Tongue (tissue), 3 donors: ENCODE measurements at places on chromosomes 2 and 18.
A peak's percentile ranks its signal among the peaks of the same experiment; 100 is the strongest.

- DNase-seq = no peak
Measured at GRCh38 chr2:215429424-215429823, 6.4 kb downstream of the FN1 start.

DNA sequence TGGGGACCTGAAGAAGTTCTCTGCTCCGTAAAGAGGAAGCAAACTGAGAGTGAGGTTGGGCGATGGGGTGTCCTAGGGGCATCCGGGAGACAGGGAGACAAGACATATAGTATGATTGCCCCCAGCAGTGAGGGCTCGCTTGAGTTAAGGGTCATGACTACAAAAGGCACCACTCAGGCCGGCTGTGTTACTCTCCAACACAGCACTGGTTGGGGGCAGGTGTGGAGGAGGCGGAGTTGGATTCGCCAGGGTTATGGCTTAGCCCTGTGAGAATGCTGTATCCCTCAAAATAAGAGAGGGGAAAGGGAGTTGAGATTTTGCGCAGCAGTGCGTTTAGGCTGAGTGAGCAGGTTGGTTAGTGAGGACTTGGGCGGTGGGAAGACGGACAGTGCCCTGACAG, 12.0 kb downstream of the DYSF start:
- DNase-seq = no peak

GRCh38 chr2:234462218-234462992, 34.5 kb downstream of the ARL4C start:
- DNase-seq = no peak

DNA sequence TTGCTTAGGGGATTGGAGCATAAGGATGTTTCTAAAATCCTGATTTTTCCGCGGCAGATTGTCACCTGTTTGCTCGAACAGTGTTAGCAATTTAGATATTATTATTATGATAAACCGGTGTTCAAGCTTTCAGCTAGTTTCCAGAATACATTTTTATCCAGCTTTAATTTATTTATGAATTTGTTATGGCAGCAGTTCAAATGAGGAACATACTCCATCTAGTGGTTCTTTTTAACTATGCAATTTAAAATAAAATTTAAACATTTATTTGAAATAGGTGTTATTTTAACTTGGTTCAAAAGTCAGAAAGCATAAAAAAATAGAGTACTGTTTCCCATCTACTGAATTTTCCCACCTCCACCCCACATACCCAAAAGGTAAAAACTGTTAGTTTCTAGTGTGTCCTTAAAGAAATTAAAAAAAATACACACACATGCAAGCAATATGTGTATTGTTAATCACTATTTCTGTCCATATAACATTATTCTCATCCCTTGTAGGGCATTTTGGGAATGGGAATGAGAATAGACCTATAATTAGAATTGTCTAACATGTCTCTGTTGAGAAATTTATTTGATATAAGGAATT, 23.2 kb downstream of the ACOXL start:
- DNase-seq = peak; percentile 14

DNA sequence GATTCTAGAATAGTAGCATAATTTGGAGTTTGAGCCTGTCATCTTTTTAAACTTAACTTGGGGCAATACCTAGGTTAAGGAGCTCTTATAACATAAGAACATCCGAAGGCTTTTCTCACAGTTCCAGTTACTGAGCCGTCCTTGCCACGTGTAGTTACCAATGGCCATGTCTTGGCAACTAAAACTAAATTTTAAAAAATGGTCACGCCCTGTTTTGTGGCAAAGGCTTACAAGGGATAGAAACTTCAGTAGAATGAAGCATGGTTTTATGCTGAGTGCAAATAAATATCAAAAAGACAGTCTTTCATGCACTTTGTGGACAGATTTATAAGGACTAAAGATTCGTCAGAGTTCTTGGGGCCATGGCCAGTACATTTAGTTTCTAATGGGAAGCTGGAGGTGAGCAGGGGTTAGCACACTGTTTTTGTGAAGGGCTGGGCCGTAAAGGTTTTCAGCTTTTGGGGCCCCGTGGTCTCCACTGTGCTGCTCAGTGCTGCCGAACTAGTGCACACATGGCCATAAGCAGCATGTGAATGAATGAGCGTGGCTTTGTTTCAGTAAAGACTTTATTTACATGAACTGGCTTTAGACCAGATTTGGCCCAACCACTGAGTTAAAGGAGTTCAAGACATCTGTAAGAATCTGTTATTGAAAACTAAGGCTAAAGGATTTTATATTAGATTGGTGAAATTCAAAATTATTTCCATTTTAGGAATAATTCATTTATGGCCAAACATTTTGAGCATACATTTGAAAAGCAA, 41.1 kb downstream of the GRHL1 start:
- no peak for DNase-seq

GRCh38 chr2:101806701-101807100, 109.2 kb downstream of the MAP4K4 start:
- no peak for DNase-seq

DNA sequence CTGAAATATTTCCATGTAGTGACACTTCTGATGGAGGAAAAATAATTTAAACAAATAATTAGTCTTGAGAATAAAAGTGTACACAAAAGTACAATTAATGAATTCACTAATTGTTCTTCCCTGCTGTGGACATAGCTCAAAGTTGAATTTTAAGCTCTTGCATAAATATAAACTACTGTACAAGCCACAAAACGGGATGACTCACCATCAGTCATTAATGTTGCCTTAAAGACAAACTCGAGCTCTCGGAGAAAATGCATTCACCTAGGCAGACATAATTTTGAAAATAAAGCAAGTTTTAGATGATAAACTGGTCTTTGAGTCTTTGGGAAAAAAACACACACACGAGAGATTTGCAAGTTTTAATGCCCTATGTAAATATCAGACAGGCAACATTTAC, 436.4 kb downstream of the ZNF521 start:
- DNase-seq = no peak

DNA sequence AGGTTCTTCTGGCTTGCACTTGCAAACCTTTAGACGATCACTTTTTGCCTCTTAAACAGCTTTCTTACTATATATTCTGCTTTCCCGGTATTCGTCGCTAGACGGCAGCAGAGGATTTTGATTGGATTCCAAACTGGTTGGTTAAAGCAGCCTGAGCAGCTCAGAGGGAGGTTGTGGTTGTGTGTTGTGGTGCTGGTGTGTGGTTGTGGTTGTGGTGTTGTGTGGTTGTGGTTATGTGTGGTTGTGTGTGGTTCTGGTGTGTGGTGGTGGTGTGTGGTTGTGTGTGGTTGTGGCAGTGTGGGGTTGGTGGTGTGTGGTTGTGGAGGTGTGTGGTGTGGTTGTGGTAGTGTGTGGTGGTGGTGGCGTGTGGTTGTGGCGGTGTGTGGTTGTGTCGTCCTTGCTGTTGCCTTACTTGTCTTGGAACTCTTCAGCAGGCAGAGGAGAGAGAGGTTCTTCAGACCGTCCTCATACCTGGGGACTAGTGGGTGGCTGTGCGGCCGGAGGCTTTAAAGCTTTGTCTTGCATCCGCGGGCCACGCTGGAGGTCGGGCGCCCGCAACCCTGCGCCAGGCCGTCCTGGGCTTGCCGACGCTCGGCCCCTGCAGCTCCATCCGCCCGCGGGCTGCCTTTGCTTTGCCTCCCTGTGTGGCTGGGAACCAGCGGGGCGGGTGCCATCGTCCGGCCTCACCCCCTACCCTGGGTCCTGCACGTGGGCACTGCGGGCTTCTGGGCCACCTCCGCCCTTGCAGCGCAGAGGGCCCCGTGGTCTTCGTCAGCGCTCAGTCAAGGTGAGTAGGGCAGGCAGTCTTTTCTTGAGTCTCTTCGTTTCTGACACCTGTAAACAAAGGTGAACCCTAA, 190.8 kb downstream of the ARHGAP28 start:
- DNase-seq = peak; percentile 86

GRCh38 chr2:124080281-124081153, 55.4 kb downstream of the CNTNAP5 start:
- no peak for DNase-seq

DNA sequence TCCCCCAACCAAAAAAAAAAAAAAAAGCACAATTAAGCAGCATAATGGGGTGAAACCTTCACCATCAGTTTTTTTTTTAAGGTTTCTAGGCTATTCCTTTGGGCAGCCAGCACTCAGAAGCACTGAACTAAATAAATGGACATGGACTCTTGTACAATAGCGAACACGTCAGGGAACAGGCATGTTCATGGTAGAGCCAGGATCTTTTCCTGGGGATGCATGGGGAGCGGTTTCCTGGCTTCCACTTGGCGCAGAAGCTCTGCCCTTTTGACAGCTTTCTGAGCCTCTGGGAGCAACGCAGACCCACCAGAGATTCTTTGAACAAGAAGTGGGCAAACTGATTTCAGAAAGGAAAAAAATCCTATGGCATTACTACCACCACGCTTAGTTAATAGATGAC, 35.0 kb downstream of the ALPK2 start:
- no peak for DNase-seq

- DNase-seq = no peak
Measured at GRCh38 chr2:38192976-38193375, 117.0 kb upstream of the CYP1B1 start.

DNA sequence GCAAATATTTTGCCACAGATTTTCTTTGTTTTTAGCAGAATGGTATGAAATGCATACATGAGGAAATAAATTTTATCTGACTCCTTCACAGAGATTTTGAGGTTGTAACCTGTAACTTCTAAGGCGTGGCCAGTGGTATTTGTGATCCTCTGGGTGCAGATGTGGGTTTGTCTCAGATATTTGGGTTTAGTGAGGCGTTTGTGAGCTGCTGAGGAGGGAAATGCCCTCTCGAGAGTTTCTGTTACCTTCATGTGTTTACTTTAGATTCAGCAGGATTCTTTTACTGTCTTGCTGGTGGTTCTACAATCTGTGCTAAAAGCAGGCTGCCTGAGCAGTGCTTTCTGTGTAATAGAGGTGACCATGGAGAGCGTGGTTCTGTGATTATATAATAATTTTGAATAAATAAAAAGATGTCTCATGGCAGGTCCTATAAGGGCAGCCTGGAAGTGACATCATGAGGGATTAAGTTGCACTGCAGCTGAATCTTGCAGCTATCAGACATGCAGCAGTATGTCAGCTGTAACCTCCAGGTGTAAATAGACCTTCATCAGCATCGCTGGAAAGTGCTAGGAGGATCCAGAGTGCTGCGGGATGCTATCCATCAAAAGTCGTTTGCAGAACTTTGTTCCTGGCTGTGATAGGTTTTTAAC, 34.1 kb downstream of the TANC1 start:
- no peak for DNase-seq

DNA sequence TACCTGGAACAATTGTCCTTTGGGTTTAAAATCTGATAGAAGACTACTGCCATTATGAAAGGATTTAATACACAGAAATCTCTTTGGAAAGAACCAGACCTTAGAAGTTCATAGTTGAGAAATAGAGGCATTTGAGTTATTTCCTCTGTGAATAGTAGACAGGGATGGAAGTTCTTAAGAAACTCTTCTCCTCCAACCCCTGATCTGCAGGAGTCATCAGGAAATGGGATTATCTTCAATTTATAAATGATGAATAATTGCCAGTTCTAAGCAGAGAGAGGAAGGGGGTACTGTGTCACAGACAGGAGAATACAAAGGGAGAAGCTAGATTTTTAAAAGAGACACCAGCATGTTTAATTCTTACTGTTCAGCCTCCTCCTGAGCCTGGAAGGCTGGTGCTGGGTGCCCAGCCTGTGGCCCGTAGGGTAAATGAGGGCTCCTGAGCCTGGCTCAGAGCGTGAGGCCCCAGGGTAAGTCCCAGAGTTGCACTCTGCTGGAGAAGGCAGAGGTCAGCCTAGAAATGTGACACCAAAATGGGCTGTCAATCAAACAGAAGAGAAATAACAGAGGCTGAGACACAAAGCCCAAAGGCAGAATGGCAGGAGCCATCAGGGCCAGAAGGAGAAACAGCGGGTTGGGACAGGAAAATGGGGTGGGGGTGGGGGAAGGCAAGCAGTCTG, 58.2 kb upstream of the PKDCC start:
- DNase-seq = no peak

GRCh38 chr2:227146456-227146855, 17.5 kb downstream of the COL4A4 start:
- DNase-seq = no peak

- no peak for DNase-seq
Measured at GRCh38 chr2:77009307-77009706, 512.9 kb downstream of the LRRTM4 start.

DNA sequence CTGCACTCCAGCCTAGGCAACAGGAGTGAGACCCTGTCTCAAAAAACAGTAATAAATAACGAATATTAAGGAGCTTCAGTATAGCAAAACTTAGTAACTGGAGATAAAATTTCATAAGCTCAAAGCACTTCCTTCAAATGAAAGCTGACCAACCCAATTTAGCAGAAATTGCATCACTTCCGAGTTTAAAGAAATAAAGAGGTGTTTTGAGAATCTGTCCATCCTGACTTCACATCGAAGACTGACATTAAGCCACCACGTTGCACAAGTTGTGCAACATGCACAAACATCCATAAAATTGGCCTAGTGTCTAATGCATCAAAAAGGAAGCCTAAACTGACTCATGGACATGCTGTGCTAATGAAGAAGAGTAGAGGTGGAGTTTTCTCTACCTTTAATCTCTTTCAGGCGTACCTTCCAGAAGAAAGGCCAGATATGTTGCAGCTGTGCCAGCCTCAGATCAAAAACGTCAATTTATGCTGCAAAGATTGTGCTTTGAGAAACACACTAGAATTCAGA, 7.7 kb upstream of the DSG3 start:
- no peak for DNase-seq

GRCh38 chr2:60553495-60554073, at the start of gene BCL11A:
TSS of gene BCL11A (minus strand) at chr2:60553654. CDS start at chr2:60553270, 384 bp downstream.
- peak; percentile 95 for DNase-seq

DNA sequence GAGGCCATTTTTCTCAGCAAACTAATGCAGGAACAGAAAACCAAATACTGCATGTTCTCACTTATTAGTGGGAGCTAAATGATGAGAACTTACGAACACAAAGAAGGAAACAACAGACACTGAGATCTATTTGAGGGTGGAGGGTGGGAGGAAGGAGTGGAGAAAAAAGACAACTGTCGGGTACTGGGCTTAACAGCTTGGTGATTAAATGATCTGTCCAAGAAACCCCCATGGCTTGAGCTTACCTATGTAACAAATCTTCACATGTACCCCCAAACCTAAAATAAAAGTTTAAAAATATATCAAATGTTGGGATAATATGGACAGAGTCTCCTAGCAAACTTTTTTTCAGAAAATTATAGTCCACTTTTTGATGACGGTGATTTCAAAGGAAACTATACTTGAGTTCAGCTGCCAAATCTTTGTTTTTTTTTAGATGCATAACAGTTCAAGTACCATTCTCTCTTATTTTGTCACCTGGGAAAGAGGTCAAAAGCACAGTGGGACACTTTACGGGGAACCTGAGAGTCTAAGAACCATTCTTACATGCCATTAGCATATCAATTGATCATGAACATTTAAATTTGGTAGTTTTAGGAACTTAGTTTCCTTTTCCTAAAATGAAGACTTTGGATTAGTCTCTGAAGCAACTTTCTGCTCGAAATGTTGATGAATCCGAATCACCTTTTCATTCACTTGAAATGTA, 835.0 kb downstream of the NRXN1 start:
- no peak for DNase-seq

GRCh38 chr2:46181789-46182530, 115.2 kb upstream of the EPAS1 start:
- DNase-seq = no peak

DNA sequence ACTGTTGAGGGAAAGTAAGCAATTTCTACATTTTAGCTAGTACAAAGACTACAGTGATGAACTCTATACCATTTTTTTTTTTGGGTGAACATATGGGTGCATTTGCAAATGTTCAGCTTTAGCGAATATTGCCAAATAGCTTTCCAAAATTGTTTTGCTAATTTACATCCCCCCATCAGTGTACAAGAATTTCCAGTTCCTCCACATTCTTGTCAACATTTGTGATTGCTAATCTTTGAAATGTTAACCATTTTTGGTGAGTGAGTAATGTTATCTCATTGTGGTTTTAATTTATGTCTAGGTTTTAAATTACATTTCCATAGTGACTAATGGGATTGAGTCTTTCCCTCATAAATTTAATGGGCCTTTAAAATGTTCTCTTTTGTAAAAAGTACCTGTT, 16.4 kb upstream of the CNRIP1 start:
- DNase-seq = no peak
